ENCODE measurements at places on chromosomes 5 and 9.

DNA sequence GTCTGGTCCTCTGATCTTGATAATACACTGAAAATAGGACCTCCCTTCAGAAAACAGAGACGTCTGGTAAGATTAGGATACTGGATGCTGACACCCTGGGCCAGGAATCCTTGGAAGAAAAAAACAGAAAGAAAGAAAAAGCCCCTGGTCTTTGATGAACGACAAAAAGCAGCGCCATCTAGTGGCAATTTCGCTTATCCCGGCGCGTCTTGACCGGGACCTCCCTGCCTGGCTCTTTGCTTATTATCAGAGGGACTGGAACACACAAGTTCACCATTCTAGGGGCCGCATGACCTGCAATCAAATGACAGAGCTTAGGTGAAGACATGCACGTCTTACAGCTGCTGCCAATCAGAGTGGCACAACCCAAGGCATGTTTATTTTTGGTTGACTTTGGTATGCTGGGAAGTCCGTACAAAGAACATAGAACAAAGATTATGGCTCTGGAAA, 114.9 kb upstream of the NFIB start:
- DNase-seq: peak; percentile 27

- DNase-seq: no peak
Observed at GRCh38 chr9:15293804-15294316, 13.2 kb downstream of the TTC39B start.

GRCh38 chr5:6000867-6001266, 377.5 kb downstream of the MED10 start:
- no peak for DNase-seq

DNA sequence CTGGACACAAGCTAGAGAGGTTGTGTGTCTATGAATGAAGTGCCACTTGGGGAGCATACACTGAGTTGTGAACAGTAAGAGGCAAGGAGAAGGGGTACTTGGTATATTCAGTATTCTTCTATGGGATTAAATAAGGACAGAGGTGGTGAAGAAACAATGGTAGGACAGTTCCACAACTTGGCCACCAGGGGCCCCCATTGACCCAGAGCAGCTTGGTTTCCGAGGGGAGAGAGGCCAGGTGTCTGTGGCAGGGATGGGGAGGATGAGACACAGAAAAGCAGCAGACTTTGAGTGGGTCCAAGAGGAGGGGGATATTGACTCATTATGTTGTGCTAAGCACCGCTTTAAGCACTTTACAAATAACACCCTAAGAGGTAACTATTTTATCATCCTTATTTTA, 220.6 kb downstream of the MELK start:
- no peak for DNase-seq

DNA sequence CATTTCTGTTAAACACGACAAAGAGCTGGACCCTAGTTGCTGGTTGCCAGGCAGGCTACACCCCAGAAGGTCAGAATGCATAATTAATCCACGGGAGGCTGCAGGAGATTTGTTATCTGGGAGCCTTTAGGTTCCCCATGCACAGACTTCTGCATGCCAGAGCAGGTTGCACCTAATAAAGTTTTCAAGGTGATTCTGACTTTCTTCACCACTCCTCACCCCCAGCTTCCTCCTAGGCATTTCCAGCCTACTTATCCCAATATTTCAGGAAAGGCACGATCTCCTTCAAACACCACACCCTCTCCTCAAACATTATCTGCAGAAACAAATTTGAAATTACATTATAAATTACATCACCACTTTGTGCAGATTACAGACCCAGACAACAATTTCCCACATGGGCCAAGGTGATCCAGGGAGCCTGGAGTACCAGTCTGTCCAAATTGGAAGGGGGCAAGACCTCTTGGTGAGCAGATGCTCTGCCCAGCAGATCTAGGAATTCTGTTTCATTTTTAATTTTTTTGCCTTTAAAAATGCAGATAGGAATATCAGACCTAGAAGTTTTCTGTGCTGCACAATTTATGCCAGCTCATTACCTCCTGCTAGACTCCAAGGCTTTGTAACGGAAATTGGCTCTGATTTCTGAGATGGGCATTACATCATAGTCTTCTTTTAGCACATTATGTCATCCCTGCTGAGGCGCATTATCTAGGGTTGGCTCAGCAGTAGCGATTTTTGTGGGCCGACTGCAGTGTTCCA, 363.4 kb upstream of the SLC30A5 start:
- DNase-seq: no peak

DNA sequence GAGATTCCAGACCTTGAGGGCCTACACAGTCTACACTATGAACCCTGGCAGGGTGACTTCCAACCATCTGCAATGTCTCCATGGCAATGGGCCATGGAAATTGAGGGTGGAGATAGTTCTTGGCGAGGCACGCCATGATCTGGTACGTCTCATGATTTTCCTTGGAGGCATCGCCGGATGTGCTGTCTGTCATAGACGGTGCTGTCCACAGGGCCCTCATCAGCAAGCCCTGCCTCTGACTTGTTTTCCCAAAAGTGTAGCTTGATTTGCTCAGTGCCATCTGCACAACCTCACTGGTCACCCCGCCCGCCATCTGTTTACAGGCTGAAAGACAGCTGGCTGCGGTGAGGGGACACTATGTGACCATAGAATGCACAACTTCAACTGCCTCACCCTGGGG, 73.5 kb downstream of the BOD1 start:
- no peak for DNase-seq

GRCh38 chr5:90878549-90879196, 320.1 kb downstream of the ADGRV1 start:
- no peak for DNase-seq

DNA sequence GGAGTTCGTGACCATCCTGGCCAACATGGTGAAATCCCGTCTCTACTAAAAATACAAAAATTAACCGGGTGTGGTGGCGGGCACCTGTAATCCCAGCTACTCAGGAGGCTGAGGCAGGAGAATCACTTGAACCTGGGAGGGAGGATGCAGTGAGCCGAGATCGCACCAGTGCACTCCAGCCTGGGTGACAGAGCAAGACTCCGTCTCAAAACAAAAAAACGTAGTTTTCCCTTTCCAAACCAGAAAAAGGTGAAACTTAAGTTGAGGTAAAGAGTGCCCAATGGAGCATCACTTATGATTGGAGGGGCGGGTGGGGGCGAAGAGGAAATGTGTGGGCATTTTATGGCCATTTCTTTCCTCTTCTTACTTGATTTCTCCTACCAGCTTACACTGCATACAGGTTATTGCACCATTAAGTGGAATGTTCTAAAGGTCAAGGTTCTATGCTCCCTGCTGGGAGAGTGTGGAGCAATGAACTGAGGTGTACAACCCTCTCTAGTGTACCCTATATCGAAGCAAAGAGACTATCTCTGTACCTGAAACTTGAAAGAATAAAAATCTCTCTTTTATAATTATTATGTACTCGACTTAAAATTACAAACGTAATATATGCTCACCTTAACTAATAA, 136.2 kb downstream of the DEPDC1B start:
- DNase-seq: no peak

GRCh38 chr5:139893873-139894272, 98.3 kb downstream of the PSD2 start:
- DNase-seq: no peak

DNA sequence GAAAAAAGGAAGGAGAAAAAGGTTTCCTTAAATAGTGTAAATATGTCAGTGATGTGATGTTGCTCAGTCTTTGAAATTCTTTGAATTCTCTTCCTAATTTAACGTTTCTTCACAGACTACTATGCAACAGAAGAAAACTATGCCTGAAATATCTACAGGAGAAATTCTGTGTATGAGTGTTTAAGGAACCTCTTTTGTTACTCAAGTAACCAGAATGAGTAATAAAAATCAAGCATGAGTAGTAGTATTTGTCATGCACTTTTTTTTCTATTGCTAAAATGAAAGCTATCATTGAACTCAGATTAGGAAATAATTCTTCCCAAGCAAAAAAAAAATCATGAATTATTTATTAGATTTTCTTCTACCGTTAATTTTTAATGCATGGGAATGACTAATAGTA, 20.3 kb upstream of the THG1L start:
- DNase-seq: no peak

- DNase-seq: no peak
Observed at GRCh38 chr5:136028782-136029742, at the start of gene TGFBI. Gene TGFBI, plus strand, starts transcription at chr5:136028988. Its CDS starts 68 bp downstream, at chr5:136029056.

GRCh38 chr5:104598285-104598684, 1035.7 kb upstream of the NUDT12 start:
- DNase-seq: no peak

DNA sequence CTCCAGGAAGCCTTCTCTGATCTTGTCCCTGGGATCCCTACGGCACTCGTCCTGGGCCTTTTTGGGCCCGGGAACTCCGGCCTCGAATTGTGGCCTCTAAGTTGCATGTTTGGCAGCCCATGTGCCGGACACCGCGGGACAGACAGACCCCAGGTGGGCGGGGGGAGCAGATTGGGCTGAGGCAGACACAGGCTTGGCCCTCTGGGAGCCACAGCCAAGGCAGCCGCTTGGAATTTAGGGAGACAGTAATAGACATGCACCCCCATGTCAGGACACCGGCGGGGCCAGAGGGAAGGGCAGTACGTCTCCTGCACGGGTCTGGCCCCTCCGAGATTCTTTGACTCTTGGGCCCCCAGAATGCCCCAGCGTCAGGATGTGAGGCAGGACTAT, 36.2 kb downstream of the ADAMTSL2 start:
- no peak for DNase-seq

DNA sequence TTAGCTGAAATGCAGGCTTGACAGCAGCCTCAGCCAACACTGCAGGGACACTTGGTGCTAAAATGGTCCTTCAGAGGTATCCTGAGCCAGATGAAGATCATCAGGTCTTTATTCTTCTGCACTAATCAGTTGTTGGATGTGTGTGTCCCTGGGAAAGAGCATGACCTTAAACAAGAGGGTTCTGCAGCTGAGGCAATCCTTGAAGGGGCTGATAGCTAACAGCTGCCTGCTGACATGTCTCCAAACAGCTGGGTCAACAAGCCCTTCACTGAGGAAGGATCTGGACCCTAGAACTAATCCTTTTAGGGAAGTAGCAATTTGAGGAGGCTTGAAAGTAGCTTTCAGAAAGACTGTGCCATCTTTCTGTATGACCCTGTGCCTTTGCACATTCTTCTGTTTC, 376.3 kb upstream of the ACTBL2 start:
- DNase-seq: no peak

- DNase-seq: no peak
Observed at GRCh38 chr9:37030611-37030939, 3.5 kb downstream of the PAX5 start.

DNA sequence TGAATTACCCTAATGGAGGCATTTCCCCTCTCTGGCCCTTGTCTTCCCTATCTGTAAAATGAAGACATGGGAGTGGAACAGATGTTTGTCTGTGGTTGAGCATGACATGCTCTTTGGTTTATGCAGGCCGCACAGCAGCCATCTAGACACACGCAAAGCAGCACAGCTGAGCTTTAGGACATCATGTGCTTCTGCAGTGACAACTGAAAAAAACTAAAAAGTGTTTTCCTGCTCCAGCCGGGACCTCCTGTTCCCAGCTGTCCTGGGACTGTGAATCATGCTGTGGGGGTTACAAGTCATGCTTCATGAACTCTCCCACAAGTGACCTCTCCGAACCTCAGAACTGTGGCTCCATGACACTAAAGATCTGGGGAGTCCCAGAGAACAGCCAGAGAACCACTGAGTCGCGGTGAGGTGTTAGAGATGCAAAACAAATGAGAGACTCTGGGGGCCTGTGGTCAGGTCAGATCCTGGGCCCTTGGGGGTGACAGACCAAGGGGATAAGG, 1.7 kb downstream of the SMIM3 start:
- DNase-seq: no peak

- DNase-seq: no peak
Observed at GRCh38 chr9:13726746-13727145, 447.3 kb upstream of the MPDZ start.

GRCh38 chr5:72242796-72243475, 77.1 kb downstream of the MRPS27 start:
- no peak for DNase-seq

DNA sequence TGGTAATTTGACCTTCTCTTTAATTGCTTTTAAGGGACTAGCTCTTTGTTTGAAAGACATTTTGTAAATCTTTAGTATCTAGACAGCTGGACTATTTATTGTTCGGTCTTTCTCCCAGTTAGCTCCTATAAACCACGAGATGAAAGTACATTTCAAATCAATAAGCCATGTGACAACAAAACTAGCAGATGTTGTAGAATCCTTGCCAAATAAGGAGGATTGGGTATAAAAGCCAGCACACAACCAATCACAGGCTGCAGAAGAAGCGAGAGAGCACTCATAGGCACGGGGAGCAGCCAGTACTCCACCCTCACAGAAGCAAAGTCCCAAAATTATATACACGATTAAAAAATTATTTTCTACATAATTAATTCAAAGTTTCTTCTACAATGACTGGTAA, 8.1 kb upstream of the OMD start:
- no peak for DNase-seq

DNA sequence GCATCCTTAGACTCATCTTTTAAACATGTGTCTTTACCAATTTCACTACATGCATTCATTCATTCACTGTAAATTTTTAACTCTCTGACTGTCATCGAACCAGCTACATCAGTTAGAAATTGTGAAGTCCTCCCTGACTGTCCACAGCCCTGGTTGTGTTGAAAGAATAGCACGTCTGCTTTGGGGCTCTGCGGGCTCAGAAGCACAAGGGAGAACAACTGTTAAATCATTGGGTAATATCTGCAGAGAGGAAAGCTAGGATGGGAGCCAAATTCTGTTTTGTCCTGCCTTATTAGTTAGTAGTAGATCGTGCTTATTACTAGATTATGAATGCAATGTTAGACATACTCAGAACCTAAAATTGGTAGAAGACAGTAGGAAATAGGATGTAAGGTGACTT, 26.3 kb upstream of the FAM120AOS start:
- no peak for DNase-seq

DNA sequence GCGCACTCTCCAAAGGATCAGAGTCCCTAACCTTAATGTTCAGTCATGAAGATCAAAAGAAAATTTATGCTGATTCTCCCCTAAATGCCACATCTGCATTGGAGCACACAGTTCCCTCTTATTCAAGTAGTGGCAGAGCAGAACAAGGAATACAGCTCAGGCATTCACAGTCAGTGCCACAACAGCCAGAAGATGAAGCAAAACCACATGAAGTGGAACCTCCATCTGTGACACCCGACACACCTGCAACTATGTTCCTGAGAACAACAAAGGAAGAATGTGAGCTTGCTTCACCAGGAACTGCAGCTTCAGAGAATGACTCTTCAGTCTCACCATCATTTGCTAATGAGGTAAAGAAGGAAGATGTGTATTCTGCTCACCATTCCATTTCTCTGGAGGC, 40.0 kb downstream of the CMYA5 start:
- peak; percentile 31 for DNase-seq

Measured in naive thymus-derived CD4-positive, alpha-beta T cell (primary cell).